Endothelial cell of umbilical vein (primary cell): ENCODE measurements at places on chromosomes 3 and 15. TPM values are rescaled to one million over a fixed set of nuclear protein-coding genes. Genes with fewer than 3 reads are reported as not detected.

Gene CPNE9
- polyA plus RNA-seq, result not detected in 2 replicates

Gene CHST13
- polyA plus RNA-seq, result 0.04 TPM in 1 of 2 replicates, not detected in the other

- no peak for DNase-seq
Measured at GRCh38 chr3:112675943-112676535, 35.1 kb upstream of the CCDC80 start.

- DNase-seq, result no peak
Measured at GRCh38 chr15:30973379-30973778, 18.0 kb downstream of the MTMR10 start.

DNA sequence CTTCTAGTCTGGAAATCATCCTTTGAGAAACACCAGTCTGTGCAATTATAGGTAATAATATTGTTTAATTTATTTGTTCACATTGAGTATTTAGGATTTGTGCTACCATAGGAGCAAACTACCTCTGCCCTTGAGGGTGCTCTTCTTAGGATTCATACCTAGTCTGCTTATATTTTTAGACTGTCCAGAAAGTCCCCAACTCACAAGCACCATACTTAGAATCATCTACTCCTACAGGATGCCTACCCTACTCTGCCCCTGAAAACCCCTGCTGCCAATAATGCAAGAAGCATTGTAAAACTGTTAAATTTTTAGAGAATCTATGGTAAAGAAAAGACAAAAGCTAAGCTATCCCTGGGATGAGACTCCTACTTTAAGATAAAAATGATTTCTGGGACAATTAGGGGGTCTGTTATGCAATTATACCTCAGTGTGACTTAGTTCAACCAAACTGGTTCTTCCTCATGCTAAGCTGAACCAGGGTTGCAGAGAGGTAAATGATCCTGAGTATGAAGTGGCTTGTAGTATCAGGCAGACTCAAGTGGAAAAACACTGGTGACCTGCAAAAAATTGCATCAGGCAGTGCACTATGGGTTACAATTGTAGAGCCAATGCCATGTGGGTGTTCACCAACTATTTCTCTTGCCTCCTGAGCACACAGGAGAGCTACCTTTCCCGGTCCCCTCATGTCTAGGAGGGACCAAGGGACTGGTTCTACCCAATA lies 133.3 kb downstream of the TNIK start:
- no peak for DNase-seq
